ENCODE measurements at places on chromosomes 7 and 10.

DNA sequence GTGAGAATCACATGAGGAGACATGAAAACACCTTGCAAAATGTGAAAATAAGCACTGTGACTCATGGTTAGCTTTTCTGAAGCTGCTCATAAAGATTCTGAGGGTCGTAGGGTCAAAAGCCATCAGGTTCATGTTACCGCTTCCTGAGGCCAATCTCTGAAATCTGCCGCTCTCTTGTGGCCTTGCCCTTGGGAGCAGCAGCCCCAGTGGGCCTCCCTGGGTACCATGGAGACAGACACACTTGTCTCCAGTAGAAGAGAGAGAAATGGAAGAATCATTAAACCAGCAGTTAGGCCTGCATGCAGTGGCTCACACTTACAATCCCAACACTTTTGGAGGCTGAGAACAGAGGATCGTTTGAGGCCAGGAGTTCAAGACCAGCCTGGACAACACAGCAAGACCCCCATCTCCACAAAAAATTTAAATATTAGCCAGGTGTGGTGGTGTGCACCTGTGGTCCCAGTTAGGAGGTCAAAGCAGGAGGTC, 42.8 kb downstream of the NIPSNAP2 start:
- no peak for DNase-seq

- no peak for DNase-seq
Measured at GRCh38 chr10:88232029-88232895, 350.9 kb downstream of the RNLS start.

- no peak for DNase-seq
Measured at GRCh38 chr7:65310761-65311160, 62.9 kb upstream of the ZNF92 start.

- DNase-seq: no peak
Measured at GRCh38 chr10:35633006-35633980, 8.8 kb downstream of the FZD8 start.

DNA sequence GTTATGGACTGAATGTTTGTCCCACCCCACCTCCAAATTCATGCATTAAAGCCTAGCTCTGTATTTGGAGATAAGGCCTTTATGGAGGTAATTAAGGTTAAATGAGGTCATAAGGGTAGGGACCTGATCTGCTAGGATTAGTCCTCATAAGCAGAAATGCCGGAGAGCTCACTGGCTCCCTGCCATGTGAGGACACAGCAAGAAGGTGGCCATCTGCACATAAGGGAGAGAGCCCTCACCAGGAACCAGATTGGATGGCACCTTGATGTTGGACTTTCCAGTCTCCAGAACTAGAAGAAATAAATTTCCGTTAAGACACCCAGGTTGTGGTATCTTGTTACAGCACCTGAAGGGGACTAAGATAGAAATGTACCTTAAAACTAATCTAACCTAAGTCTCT, 816.1 kb upstream of the C7orf33 start:
- DNase-seq: no peak

DNA sequence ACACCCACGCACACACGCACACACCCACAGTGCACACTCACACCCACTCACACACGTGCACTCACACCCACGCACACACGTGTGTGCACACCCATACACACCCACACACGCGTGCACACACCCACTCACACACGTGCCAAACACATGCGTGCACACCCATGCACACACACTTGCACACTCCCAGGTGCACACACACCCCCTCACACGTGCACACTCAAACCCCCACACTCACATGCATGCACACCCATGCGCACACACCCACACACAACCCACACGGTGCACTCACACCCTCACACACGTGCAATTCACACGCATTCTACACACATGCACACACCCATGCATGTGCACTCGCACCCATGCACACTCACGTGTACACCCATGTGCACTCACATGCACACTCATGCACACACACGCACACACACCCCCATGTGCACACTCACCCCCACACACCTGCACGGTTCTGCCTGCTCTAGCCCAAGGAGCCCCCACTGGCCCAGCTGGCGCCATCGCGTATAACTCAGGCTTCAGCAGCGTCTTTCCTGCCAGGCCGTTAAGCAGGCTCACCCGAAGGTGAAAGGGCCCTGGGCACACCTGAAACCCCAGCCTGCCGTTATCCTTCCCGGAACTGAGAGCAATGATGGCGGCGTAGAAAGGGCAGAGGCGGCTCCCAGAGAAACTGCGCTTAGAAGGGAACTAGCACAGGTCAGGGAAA, 63.9 kb upstream of the PDGFA start:
- DNase-seq: no peak

DNA sequence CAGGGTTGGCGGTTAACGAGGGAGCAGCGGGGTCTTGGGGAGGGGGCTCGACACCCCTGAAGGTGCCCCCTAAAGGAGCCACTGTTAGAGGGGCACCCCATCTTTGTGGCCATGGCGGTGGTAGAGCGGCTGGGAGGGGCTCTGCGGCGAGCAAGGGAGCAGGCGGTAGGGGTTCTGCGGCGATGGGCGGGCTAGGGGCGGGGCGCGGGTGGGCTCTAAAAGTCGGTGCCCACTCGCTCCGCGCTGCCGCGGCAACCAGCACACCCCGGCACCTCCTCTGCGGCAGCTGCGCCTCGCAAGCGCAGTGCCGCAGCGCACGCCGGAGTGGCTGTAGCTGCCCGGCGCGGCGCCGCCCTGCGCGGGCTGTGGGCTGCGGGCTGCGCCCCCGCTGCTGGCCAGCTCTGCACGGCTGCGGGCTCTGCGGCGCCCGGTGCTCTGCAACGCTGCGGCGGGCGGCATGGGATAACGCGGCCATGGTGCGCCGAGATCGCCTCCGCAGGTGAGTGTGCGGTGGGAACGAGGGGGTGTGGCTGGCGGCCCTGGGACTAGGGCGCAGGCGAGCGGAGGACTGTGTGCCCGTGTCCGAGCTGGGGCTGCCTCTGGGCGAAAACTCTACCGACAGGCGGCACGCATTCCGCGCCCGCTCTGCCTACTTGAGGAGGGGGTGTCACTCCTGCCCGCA, at the start of gene MEST:
Gene MEST, plus strand, starts transcription at position 245 of the 682 bp plus-strand sequence. Its CDS starts 229 bp downstream, at position 474.
- DNase-seq: no peak

DNA sequence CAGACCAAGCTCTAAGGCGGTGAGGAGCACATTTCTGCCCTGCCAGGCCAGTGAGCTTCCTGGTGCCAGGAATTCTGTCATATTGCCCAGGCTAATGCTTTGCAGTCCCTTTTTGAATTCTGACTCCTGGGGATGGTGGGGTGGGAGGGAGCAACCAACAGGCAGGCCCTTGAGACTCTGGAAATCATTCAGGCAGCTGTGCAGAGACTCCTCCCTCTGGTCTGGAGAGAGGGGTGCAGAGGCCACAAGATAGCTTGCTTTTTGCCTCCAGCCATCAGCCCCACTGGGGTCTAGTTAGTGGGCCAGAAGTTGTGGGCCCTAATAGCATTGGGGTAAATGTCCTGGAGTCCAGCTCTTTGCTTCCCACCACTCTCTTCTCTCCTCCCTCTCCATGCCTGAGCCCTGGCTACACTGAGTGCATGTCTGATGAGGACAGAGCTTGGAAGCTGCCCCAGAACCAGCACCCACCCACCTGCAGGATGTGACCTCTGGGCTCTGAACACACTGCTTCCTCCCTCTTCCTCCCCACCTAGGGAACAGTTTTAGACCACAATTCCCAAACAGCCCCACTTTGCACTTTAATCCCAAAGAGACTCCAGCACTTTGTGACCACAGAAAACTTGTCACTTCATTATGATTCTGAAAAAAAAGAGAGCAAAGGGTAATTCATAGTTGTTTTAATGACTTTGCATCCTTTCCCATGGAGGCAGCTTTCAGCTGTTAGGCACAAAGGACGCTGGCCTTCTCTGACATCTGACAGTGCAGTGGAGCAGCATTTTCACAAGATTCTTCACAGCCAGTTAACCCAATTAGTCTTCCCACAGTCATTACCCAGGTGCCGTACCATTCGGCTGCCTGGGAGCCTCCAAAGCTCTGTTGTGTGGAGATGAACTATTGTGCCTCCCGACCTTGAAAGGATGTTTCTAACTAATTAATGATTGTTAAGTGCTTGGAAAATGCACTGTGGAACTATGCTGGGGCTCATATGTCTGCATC, 262.5 kb downstream of the TRIL start:
- DNase-seq: no peak

DNA sequence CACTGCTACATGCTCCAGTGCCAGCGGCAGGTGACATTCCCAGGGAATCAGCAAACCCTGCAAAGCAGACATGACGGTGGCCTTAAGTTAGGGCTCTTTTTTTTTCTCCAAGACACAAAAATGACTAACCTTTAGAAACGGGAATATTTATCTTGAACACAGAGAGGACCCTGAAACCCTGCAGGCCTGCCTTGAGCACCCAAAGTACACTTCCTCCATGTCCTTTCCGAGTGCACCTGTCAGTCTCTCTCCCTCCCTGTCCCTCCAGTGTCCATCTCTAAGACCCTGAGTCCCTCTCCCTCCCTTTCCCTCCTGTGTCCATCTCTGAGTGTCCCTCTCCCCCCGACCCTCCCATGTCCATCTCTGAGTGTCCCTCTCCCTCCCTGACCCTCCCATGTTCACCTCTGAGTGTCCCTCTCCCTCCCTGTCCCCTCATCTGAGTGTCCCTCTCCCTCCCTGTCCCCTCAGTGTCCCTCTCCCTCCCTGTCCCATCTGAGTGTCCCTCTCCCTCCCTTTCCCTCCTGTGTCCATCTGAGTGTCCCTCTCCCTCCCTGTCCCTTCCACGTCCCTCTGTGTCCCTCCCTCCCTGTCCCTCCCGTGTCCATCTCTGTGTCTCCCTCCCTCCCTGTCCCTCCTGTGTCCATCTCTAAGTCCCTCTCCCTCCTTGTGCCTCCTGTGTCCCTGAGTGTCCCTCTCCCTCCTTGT, 51.2 kb upstream of the CAMK2B start:
- no peak for DNase-seq

DNA sequence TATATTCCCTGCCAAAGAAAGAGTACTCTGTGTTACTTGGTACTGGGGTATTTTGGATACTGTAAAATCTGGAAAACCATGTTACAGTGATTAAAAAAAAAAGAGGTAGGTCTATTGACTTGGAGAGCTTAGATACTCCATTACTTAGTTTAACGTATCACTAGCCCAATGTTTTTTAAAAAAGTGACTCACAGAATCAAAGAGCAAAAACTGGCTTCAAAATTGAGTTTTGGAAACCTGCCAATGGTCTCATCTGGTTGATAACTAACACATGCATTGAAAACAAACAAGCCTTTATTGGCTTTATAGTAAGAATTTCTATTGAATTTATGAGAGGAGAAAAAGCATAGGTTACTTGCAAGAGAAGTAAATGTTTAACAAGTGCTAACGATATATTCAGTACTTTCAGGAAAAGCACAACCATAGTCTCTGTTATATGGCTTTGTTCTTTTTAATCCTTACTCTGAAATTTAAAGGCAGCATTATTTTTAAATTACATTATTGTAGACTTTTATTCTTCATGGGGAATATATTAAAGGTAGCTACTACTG, 563.3 kb upstream of the SORCS1 start:
- no peak for DNase-seq

DNA sequence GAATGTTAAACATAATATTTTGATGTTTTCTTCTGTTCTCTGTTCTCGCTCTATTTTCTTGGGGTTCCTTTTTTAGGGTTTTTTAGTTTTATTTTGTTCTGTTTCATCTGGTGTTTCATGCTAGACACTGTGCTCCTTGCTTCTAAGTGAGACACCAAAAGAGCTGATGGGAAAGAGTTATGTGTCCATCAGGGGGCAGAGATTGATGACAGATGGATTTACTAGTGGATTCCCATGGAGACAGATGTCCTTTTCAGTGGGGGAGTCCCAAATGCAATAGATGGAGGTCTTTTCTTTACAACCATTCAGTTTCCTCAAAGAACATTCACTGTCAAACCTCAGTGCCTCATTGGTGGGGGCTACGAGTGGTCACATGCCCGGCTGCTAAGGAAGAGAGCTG, 34.9 kb downstream of the PRTFDC1 start:
- no peak for DNase-seq

GRCh38 chr10:133393401-133394063, 425 bp upstream of the MTG1 start:
- DNase-seq: no peak

DNA sequence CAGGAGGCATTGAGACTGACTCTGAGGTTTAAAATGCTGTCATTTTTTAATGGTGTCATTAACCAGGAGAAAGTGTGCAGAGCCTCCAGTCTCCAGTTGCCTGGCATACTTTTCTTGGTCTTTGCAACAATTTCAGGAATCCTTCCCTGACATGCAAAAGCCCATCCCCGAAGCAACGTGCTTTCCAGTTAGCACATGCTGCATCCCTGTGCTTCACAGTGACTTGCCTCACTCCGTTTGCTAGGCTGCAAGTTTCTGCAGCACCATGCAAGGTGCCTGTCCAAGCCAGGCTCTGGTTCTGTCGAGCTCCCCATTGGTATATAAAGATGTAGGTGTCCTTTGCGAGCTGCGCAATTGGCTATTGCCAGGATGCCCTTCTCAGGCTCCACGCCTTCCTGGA, 135.0 kb downstream of the GALNT17 start:
- no peak for DNase-seq

GRCh38 chr7:143884241-143884968, 17.6 kb downstream of the TCAF1 start:
- DNase-seq: no peak

DNA sequence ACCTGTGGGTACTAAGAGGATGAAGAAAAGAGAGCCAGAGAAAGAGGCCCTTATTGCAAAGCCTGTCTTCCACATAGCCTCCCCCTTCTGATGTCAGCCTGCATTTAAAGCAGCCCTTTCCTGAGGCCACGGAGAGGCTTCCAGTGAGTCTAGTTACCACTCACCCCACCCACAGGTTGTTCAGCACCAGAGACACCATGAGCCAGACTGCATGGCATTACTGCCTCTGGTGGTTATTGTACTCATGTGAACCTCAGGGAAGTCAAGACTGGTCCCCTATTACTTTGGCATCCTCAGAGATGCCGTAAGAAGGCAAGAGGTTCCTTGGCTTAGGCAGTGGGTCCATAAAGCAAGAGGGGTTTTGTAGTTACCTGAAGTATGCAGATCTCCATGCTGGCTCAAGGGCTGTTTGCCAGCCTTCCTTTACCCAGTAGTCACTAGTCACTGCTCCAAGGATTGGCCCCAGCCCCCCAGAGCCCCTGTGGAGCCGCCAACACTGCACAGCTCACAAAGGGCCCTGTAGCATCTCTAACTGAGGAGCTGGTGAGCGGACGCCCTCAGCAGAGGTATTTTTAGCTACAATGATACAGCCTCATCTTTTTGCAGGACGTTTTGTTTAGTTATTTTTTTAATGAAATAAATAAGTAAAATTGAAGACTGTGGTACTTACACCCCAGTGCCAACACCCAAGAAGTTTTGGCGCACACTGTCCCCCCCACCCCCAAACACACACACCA, 20.7 kb downstream of the LRRC4 start:
- DNase-seq: no peak

DNA sequence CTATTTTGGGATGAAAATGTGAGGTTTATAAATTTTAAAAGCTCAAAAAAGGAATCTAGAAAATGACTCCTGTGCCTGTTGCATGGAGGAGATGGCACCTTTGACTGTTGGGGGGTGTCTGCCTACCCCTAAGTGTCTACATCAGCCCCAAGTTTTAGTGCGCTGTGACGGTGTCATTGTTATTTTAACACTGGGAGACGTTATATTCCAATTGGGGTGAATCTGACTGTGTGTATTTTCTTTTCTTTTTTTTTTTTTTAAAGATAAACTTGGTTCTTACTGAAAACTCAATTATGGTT, 517 bp downstream of the SRGN start:
- DNase-seq: no peak

Data from activated CD4-positive, alpha-beta T cell treated with anti-CD3 and anti-CD28 coated beads, Interleukin-10, Interleukin-2, amounts not matched to agents 100 ng/mL and 50 ng/mL, durations not matched to agents 16 hours and 8 hours (primary cell).